CD4-positive, alpha-beta T cell treated with Interleukin-6 at 100 ng/mL for 8 hours (primary cell): ENCODE measurements at places on chromosomes 3 and 15.

DNA sequence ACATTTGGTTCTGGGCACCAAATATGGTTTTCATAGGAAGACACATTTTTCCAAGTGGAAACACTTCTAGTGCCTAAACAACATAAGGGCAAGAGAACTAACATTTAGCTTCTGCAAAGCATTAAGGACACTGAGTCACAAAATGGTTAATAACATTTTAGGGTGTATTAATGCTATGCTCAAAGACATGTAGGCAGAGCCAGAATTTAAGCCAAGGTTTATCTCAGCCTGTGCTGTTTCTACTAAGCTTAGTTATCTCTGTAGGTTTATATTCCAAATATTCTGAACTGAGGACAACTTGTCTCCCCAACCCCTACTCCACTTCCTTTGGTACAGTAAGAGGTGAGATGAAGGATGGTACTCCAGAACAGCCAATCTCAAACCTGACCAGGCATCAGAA is 54.1 kb upstream of the AKAP13 start:
- no peak for DNase-seq

- DNase-seq, result no peak
Measured at GRCh38 chr3:9778143-9779074, 8.7 kb upstream of the CAMK1 start.

DNA sequence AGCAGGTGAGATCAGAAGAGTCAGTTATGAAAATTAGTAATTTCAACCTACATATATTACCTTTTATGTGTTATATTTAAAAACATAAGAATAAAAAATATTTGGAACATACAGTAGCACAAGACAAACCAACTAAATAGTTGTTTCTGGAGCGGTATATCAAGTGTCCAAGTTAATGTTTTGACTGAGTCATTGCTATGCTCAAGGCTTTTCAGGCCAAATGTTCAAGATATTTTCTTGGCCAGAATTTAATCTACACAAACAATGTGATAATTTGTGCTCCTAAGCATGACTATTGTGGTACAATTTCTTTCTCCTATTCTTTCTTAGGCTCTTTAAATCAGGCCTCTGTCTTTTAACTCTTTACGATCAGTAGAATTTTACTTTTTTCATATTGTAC is 412.4 kb downstream of the RAP2B start:
- DNase-seq, result no peak

- DNase-seq, result no peak
Measured at GRCh38 chr3:14476583-14477265, 63.4 kb downstream of the GRIP2 start.

- no peak for DNase-seq
Measured at GRCh38 chr3:124653797-124654469, 76.3 kb upstream of the UMPS start.

DNA sequence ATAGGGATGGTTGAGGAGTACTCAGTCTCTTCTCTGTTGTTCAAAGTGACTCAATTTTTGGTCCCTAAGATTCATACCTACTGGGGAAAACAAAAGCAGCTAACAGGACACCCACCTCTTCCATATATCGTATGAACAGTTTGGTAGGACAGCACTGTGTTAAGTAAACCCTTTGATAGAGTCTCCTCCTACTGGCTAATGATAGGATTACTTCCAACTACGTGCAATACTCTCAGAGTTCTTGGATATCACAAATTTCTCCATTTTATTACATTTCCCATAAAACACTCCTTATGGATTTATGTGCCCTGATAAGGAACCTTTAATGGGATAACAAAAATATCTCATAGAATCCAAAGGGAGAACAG is 200.2 kb upstream of the GOLGA6L4 start:
- DNase-seq, result no peak

DNA sequence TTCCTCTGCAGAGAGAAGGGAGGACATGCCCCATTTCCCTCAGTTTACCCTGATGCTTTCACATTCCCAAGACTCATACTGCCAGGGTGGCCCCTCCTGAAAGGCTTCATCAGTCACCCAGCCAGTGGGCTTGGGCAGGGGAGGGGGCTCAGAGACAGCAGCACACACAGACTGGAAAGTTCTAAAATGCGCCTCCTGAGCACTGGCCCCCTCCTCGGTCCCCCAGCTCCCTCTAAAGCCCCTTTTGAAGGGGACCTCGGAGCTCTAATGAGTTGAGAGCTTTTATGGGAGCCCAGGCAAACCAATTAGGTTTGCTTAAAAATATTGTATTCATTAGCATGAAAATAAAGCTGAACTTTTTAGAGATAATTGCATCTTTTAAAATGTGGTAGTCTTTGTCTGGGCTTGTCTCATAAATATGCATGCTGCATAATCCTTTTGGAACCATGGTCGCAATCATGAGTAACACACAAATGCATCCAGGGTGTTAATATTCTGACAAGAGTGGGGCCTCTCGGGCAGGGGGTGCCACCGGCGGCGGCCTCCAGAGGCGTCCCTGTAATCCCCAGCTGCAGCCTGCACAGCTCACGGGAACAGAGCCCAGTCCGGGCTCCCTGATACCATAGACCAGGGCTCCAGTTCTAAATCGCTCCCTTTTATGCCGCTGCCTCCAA is 78.5 kb downstream of the RPLP1 start:
- DNase-seq, result no peak

DNA sequence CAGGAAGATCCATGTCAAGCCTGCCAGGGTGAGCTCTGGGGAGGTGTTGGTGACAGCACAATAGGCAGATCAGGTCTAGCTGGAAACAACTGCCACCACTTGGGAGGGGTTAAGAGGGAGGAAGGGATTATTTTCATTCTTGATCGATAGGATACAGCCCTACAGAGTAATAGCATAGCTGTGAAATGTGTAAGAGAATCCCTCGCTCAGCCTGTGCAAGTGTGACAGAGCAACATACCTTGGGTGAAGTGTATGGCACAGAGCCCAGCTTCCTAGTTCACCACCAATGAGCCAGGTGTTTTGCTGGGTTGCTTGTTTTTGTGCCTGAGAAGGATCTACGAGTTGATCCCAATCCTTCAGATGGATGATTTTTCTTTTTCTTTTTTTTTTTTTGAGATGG is 9.2 kb upstream of the DCUN1D1 start:
- no peak for DNase-seq

DNA sequence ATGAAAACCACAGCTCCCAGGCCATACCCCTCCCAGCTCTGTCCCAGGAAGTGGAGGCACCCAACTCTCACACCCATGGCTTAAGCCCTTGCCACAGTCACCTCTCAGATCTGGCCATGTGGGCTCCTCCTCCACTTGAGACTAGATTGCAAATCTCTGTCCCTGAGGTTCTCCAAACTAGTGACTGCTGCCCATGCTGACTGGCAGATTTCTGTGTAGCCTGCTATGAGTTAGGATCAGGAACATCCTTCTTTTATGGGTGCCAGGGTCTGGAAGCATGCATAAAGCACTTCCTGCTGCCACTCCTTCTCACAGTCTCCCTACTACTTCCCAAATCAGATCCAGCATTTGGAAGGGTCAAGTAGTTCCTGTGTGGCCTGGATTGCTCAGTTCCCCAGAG is 59.6 kb upstream of the GOLIM4 start:
- DNase-seq, result no peak

DNA sequence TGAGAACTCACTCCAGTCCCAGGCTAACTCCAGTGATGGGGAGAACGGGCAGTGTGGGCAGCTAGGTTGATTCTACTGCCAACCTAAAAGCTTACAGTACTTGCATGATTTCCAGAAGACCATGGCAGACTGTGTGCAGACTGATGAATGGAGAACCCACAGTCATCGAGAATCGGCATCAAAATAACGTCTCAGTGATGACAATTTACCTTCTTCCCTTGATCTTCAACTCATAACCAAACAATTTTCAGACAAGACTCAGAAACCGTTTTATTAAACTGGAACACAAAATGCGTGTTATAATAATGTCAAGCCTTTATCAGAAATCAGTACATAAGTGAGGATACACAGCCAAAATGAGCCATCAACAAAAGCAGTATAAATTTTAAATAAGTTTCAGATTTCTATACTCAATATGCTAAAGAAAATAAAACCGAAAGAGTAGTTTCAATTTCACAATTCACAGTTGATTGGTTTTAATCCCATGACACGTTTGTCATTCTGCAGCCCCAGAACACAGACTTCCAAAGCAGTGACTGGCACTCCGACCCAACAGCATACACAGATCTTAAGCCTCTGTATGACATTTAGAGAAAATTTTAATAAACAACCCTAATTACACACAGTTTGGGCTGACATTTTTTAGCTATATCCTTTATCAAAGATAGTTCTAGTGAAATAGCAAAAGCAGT is 54.5 kb downstream of the ZMAT3 start:
- no peak for DNase-seq

DNA sequence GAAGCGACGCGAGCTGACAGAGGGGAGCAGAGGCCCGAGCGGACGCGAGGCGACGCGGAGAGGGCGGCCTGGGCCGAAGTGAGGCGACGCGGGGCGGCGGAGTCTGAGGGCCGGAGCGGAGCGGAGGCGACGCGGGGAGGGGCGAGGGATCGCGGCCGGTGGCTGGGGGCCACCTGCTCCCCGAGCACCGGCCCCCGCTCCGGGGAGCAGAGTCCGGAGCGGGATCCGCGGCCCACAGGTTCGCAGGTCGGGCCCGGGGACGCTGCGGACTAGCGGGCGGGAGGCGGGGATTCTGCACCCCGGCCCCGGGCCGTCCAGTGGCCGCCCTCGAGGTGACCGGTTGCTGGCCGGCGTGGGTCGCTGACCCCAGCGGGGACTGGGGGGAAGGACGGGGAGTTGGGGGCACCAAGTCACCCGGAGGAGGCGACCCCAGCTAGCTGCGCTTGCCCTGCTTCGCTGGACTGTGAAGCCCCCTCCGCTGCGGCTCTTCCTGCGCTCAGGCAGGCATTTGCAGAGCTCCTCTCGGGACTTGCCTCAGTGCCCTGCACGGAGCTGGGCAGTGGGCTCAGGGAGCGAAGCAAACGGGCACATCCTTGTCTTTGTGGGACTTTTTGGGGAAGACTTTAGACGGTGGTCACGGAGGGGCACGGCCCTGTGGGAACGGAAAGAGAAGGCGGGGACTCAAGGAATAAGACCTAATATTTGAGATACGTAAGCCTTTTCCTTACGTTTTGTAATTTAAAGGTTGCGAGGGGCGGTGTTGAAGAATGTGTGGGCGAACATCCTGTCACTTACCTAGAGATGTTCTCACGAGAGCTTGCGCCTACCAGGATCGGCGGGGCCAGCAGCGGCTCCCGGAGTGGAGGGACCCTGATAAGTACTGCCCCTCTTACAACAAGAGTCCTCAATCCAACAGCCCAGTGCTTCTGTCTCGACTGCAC is 566 bp downstream of the HMCES start:
- DNase-seq, result peak; percentile 44

GRCh38 chr3:46289966-46290365 is 47.7 kb downstream of the CCR3 start:
- no peak for DNase-seq

DNA sequence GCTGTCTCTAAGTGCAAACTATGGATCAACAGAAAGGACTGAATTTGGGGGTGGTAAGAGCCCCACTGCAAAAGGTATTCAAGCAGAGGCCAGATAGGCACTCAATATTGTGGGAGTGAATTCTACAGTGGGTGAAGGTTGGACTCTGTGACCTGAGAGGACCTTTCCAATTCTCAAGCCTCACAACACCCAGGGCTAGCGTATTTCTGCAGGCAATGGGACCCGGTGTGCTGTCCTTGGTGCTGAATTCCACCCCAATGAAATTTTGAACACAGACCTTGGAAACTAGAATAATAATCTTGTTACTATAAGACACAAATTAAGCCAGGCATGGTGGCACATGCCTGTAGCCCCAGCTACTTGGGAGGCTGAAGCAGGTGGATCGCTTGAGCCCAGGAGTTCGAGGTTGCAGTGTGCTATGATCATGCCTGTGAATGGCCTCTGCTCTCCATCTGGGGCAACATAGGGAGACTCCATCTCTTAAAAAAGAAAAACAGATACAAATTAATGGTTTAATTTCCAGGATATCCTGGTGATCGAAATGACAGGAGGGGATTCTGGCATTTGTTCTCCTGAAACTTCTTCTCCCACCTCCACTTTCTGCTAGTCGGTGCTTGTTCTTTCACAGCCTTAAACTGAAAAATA is 135.4 kb downstream of the RAB11A start:
- DNase-seq, result no peak

- DNase-seq, result no peak
Measured at GRCh38 chr3:72060447-72061034, 275.6 kb upstream of the PROK2 start.

GRCh38 chr3:47540281-47540680 is 26.8 kb upstream of the ELP6 start:
- no peak for DNase-seq

DNA sequence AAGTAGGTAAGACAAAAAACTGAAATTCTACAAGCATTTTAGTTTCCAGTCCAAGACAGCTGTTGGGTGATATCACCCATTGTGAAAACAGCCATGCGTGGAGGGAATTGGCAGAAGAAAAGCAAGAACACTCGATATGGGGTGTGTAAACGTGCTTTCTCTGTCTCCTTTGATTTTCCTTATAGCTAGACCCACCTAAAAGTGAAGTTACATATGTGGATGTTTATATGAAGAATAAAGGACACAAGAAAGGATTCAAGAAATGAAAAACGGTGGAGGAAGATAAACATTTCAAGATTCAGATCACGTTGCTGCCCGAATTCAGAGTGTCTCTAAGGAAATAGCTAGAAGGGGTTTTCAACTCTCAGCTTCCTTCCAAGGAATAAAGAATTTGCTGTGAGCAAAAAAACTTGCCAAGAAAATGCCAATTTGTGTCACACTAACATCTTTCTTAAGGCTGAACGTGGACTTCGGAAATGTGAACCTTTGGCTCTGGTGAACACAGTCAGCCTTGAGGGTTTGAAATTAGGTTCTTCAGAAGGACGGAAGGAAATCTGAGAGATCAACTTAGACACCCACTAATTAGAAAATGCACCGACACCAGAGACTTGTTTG is 269.0 kb upstream of the ADAMTS9 start:
- DNase-seq, result no peak

DNA sequence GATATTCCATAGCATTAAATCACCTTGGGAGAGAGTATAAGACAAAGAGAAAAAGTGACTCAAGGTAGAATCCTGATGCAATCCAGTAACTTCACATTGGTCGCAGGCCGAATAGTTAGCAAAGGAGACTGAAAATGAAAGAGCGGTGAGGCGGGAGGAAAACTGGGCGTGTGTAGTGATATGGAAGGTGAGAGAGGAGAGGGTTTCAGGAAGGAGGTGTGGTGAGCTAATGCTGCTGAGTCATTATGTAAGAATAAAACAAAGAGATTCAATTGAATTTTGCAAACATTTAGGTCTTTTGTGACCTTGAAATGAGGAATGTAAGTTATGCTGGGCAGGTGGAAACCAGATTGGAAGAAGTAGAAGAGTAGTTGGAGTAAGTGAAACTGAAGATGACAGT is 235.3 kb downstream of the C3orf38 start:
- no peak for DNase-seq
